ENCODE measurements at places on chromosomes 1 and 21.
A peak's percentile ranks its signal among the peaks of the same experiment; 100 is the strongest.

DNA sequence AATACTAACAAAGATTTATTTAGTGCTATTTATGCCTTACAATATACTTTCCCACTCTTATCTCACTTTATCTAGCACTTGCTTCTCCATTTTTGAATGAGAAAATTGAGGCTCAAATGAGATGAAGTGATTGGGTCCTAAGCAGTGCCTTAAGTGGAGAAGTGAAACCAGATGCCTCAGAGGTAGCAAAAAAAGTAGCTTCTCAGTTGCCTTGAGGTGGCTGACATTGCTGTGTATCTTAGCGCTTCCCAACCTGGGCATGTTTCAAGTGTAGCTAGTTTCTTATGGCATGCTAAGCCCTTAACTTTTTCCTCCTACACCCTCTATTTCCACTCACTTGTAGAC, 390.4 kb downstream of the OMA1 start:
- no peak for DNase-seq

DNA sequence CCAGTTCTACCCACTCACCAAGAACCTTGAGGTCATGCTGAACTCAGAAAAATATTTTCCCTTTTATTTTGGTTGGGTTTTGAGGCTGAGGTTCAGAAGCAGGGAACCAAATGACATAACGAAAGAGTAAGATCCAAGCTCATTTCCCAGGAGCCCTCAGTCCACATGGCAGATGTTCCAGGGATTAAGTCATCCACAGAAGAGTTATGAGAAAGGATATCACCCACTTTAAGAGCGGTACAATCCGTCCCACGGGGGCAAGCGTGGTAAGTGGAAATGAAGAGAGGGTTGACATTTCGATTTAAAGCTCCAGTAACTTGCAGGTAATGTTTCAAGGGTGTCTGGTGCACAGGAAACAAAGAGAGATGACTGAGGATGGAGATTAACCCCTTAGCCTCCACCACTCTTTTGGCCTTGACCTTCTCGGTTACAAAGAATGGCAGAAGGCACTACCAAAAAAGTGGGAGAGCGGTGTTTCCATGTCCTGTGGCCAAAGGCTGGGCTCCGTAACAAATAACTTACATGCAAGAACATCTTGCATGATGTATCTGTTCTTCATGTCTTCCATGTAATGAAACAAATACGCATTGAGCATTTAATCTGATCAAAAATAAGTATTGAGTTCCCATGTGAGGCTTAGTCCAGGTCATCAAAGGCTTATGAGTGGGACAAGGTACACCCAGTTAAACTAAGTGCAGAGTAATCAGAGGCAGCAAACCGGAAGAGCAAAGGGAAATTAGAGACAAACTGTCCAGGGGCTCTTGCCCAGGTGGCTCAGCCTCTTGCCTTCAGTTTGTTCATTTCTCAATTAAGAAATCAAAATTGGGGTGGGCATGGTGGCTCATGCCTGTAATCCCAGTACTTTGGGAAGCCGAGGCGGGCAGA, 241.4 kb downstream of the TOMM20 start:
- no peak for DNase-seq

DNA sequence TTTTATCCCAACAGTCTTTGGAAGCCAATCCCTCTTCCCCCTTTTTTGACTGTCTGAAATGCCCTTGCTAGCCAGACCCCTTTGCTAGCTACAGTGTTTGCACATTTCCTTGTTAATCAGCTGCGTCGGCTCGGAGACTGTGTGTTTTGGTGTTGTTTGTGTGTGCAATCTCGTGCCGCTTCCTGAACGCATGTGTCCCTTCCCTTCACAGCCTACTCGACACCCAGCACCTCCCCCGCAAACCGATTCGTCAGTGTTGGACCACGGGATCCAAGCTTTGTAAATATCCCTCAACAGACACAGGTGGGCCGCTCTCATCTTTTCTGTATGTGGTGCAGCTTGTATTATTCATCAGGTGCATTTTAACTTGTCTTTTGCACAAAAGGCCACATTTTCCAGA, 298.7 kb downstream of the TM2D1 start:
- no peak for DNase-seq

GRCh38 chr1:26541816-26542711, 12.5 kb downstream of the RPS6KA1 start:
- peak; percentile 53 for DNase-seq

All from activated T-helper 1 cell treated with anti-CD3 and anti-CD28 coated beads, Interleukin-2, amount 50 U/mL, for 16 hours (primary cell).